ENCODE measurements at places on chromosomes 4 and X. TPM values are rescaled to one million over a fixed set of nuclear protein-coding genes. Genes with fewer than 3 reads are reported as not detected.

The RBM46 gene
- not detected for total RNA-seq

- no peaks in the 10 kb centered on the region for H3K36me3 ChIP-seq
- H3K4me1 ChIP-seq: no peaks in the 10 kb centered on the region
- no peak overlapping the region for H3K4me3 ChIP-seq
Observed at GRCh38 chrX:9825129-9825790, 39.0 kb downstream of the SHROOM2 start.

DNA sequence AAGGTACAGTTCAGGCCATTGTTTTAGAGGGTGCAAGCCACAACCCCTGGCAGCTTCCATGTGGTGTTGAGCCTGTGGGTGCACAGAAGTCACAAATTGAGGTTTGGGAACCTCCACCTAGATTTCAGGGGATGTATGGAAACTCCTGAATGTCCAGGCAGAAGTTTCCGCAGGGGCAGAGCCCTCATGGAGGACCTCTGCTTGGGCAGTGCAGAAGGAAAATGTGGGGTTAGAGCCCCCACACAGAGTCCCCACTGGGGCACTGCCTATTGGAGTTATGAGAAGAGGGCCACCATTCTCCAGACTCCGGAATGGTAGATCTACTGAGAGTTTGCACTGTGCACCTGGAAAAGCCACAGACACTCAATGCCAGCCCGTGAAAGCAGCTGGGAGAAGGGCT, 242.0 kb upstream of the ACTRT1 start:
- H3K27me3 ChIP-seq: peaks cover 4% of the 10 kb centered on the region

The MAGIX gene
- 12.4 TPM for total RNA-seq

DNA sequence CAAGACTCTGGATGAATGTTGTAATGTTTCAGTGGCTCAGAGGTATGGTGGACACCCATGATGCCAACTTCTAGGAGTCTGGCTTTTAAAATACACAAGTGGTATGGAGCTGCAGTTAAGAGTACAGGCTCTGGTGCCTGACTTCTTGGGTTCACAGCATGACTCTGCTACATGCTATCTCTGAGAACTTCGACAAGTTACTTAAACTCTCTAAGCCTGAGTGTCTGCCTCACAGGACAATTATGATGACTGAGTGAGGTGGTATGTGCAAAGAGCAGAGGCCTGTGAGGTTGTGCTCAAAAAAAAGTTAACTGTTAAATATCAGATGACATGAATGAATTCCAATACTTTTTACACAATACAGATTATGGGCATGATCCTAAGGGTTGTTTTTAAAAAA, 90.9 kb upstream of the SRD5A3 start:
- no peak overlapping the region for H3K27ac ChIP-seq

- no peak for DNase-seq
- no peaks in the 10 kb centered on the region for H3K4me1 ChIP-seq
- no peak overlapping the region for H3K4me3 ChIP-seq
- no peaks in the 10 kb centered on the region for H3K36me3 ChIP-seq
Observed at GRCh38 chrX:65643531-65644052, 23.9 kb upstream of the MSN start.

DNA sequence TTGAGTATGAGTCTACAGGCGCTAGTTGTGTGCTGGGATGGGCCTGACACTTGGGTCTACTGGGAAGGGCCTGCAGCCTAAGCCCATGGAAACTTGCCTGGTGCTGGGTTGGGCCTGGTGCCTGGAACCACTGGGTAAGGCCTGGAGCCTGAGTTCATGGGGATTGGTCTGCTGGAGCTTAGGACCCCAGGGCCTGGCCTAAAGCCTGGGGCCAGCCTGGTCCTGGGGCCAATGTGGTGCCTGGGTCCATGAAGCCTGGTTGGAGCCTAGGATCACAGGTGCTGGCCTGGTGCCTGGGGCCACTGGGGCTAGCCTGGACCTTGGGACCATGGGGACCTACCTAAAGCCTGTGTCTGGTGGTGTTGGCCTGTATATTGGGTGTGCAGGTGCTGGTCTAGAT, 270.3 kb upstream of the GRIA3 start:
- no peak overlapping the region for H3K27ac ChIP-seq
- H3K27me3 ChIP-seq: no peaks in the 10 kb centered on the region
- H3K4me1 ChIP-seq: no peaks in the 10 kb centered on the region
- no peak overlapping the region for H3K4me3 ChIP-seq
- no peak for DNase-seq

GRCh38 chr4:143348233-143349077, 11.8 kb downstream of the GAB1 start:
- H3K27ac ChIP-seq: no peak overlapping the region
- H3K4me1 ChIP-seq: peaks cover 8% of the 10 kb centered on the region
- no peaks in the 10 kb centered on the region for H3K27me3 ChIP-seq
- no peaks in the 10 kb centered on the region for H3K36me3 ChIP-seq

The FRMPD4 gene
- total RNA-seq: under 0.01 TPM

GRCh38 chr4:142548491-142548890, 297.6 kb downstream of the INPP4B start:
- no peaks in the 10 kb centered on the region for H3K4me1 ChIP-seq
- H3K36me3 ChIP-seq: no peaks in the 10 kb centered on the region
- H3K4me3 ChIP-seq: no peak overlapping the region
- DNase-seq: no peak

DNA sequence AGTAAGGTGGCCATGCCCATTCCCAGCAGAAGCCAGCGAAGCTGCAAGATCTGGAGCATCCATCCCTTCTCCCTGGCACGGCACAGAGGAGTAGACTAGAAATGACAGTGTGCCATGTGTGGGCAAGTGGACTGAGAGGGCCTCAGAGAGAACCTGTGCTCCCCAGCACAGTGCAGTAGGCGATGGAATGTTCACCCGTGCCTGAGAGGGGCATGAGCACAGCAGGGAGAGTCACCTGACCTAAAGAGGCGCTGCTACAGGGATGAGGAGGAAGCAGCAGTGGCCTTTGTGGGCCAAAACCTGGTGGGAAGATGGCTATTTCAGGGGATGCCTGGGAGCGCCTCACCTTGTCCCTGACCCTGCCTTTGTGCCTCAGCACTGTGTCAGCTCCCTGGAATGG, 8.0 kb upstream of the CDKN2AIP start:
- no peak for DNase-seq
- H3K4me1 ChIP-seq: no peaks in the 10 kb centered on the region
- no peaks in the 10 kb centered on the region for H3K36me3 ChIP-seq
- no peak overlapping the region for H3K4me3 ChIP-seq

The KLHL4 gene
- total RNA-seq: 0.66 TPM

DNA sequence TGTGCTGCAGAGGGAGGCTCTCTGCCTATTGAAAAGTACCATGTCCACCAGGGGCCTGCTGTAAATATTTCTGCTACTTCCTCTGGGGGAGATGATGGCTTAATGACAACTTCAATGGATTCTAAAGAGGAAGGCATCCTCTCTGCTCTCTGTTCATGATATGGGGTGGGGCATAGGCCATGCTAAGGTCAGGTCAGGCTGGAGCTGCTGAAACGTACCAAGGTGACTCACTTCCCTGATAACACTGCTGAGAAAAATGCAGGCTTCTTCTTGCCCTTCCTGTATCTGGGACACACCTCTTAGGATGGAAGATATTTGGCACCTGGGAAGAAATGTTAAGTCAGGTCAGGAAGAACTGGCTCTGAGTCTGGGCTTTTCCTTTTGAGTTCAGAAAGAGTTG, 31.5 kb downstream of the HS3ST1 start:
- peaks cover 8% of the 10 kb centered on the region for H3K36me3 ChIP-seq
- H3K4me1 ChIP-seq: no peaks in the 10 kb centered on the region
- no peaks in the 10 kb centered on the region for H3K27me3 ChIP-seq
- no peak for DNase-seq

- H3K27ac ChIP-seq: no peak overlapping the region
- peaks cover 14% of the 10 kb centered on the region for H3K27me3 ChIP-seq
- no peak for DNase-seq
- no peaks in the 10 kb centered on the region for H3K36me3 ChIP-seq
Observed at GRCh38 chrX:81957900-81958545, 756.1 kb downstream of the SH3BGRL start.

The SPACA5B gene
- total RNA-seq: not detected

DNA sequence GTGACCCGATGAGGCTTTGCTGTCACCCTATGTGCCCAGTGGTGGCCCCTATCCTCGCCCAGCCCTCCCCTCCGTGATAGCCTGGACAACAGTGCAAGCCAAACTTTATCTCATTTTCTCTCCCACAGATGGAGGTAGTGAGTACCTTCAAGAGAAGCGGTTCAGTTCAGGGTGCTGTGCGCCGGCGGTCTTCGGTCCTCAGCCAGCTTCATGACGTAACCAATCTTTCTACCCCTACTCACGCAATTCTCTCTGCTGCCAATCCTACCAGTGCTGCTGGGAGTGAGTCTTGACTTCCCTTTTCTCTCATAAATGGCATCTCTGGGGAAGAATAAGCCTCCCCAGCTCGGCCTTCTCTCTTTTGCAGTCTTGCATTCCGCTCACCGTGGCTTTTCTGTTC, 29.5 kb downstream of the CCNQ start:
- no peaks in the 10 kb centered on the region for H3K27me3 ChIP-seq
- no peak overlapping the region for H3K27ac ChIP-seq
- H3K4me1 ChIP-seq: no peaks in the 10 kb centered on the region
- no peak for DNase-seq

DNA sequence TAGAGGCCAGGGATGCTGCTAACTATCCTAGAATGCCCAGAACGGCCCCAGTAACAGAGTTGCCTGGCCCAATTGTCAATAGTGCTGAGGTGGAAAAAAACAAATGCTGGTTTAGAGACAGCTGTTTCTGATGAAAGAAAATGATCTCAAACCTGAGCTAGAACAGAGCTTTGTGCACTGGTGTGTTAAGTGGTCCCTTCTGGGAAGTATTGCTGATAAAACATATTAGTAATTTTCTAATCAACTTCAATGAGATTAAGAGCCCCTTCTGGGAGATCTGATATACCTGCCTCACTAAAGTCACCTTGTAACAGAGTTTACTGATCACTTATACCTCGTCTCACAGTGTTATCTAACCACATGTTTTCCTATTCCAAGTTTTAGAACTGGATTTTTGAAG, 42.1 kb downstream of the SMPX start:
- H3K4me3 ChIP-seq: no peak overlapping the region
- no peak overlapping the region for H3K27ac ChIP-seq
- H3K4me1 ChIP-seq: no peaks in the 10 kb centered on the region
- H3K27me3 ChIP-seq: peaks cover 21% of the 10 kb centered on the region
- DNase-seq: no peak
- no peaks in the 10 kb centered on the region for H3K36me3 ChIP-seq

DNA sequence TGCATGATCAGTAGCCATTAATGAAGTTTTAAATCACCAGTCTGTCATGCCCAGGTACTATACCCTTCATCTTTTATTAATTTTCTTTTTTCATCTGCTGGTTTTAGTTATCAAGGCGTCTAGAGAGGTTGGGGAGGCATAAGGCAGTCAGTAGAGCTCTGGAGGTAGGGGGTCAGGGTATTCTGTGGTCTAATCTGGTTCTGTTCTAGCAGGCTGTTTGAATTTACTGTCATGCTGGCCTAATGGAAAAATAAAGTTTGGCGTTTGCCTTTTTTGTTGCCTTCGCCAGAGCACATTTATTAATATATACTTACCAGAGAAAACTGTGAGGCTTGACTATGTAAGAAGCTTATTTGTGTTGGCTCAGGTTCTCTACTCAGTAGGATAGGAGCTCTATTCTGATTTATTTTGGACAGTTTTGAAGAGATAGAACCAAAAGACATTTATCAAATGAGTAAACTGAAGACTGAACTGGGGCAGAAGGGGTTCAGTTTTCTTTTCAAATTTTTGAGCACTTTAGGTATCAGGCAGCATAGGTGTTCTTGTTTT, 46.9 kb downstream of the TMEM131L start:
- H3K4me1 ChIP-seq: no peaks in the 10 kb centered on the region
- H3K27me3 ChIP-seq: no peaks in the 10 kb centered on the region
- no peak overlapping the region for H3K4me3 ChIP-seq

DNA sequence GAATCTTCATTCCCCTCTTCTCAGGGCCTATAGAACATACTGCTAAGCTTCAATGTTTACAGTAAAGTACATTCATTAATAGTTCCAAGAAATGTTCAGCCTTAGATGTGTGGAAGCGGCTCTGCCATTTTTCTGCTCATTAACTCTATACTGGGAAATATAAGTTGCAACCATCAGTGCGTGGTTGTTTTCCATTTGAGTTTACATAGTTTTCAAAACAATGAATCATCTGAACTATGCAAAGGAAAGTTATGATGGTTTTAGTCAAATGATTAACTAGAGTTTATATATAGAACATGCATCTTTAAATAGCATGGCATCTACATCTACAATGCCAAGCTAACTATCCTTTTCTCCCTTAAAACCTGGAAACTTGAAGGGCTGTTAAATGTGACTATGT, 29.6 kb downstream of the LEF1 start:
- H3K36me3 ChIP-seq: no peaks in the 10 kb centered on the region
- H3K27me3 ChIP-seq: no peaks in the 10 kb centered on the region
- H3K4me3 ChIP-seq: no peak overlapping the region
- no peaks in the 10 kb centered on the region for H3K4me1 ChIP-seq
- DNase-seq: no peak

The WDFY3 gene
- total RNA-seq: 119 TPM

DNA sequence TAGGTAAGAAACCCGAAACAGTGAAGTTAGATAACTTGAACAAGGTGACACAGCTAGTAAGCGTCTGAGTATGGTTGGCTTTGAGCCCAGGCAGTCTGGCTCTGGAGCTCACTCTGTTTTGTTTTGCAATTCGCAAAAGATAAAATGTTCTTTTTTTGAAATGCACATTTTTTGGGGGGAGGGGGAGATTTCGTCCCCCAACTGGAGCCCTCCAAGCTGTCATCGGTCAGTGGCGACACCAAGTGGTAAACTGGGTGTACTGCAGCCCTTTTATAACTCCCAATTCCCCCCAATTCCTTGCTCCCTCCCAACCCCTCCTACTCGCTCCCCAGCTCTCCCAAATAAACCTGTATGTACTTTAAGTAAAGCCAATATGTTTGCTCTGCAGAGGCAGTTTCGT, 2.8 kb upstream of the CLCN5 start:
- peaks cover 18% of the 10 kb centered on the region for H3K27me3 ChIP-seq
- H3K36me3 ChIP-seq: no peaks in the 10 kb centered on the region
- H3K27ac ChIP-seq: no peak overlapping the region

The PNMA3 gene
- total RNA-seq: under 0.01 TPM

The PIR gene
- total RNA-seq: 14.4 TPM

DNA sequence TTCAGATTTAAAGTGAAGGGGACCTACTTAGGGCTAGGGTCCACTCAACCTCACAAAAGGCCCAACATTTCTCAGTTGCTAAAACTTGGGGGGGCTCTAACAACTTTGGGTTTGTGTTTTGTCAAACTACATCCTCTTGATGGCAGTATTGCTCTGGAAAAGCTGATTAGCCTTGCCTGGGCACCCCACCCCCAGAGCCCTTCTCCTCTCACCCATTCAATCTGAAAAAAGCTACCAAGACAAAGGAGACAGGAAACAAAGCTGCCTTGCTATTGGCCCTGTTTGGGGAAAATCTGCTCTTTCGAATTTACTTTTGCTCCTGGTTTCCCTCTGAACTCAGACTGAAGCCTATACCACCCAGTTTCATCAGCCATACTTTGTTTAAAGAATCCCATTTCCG, 195.2 kb upstream of the STK26 start:
- no peak for DNase-seq
- H3K4me1 ChIP-seq: no peaks in the 10 kb centered on the region
- H3K27ac ChIP-seq: no peak overlapping the region
- no peaks in the 10 kb centered on the region for H3K36me3 ChIP-seq
- no peak overlapping the region for H3K4me3 ChIP-seq

The HSFX3 gene
- total RNA-seq: not detected

Data from breast epithelium (tissue), 4 donors.